ENCODE measurements at places on chromosomes 6 and 20.

DNA sequence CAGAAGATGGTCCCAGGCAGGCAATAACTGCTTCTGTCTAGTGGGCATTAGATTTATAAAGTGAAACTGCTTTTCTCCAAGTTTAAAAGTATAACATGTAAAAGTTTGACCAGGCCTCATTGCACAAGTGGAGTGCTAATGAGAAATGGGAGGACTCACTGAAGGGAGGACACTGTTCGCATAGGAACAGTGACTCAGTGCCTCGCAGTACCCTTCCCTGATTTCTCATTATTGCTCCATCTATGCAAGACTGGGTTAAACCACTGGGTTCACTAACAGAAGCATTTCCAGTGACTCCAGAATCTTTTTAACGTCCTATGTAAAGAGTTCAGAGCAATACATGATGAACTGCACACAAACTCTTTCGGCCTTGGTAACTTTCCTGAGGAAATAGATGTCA, 79.6 kb downstream of the PCSK2 start:
- DNase-seq: no peak

GRCh38 chr20:33291830-33292355, 8.9 kb downstream of the BPIFB1 start:
- DNase-seq: no peak

- peak; percentile 12 for DNase-seq
Observed at GRCh38 chr6:128520436-128521281, at the start of gene PTPRK. Gene PTPRK (minus strand): TSS chr6:128520599. CDS start chr6:128520358, 241 bp downstream.

DNA sequence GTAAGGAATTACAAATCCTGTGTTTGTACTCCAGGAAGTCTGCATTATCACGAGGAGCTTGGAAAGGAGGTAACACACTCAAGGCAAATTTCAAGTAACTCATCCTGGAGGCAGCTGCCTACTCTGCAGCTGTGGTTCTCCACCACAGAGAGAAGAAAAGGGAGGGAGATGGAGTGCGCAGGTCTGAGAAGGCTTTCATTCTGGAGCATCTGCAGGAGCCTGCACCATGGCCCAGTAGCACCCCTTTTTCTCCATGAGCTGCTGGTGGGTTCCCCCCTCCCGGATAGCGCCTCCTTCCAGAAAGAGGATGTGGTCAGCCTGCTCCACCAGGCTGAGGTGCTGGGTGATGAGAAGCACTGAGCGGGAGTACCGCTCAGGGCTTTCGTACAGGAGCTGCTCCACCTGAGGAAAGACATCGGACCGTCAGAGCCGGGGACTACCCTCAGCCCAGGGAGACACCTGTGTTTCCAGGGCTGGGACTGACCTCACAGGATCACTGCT, 1.6 kb upstream of the PSMB8 start:
- no peak for DNase-seq

GRCh38 chr6:15283986-15284361, 38.1 kb downstream of the JARID2 start:
- DNase-seq: no peak

DNA sequence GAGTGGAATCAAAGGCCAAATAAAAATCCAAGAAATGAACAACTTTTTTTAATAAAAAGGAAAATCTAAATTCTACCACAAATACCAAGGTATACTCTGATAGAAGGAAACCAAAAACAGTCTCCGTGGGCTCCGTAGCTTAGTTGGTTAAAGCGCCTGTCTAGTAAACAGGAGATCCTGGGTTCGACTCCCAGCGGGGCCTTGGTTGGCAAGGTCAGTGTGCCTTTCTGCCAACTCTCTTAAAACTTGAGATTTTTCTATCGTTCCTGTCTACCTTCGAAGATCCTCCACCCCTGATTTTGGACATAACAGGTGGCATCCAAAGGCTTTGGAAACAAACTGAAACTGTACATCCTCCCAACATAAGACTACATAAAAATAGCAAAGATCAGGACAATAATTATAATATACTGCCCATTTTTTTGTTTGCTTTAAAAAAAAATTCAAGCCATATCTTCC, 197.9 kb downstream of the TRIM27 start:
- DNase-seq: no peak

GRCh38 chr6:3296537-3296936, 37.8 kb downstream of the PSMG4 start:
- no peak for DNase-seq

GRCh38 chr6:40948570-40948969, 90.5 kb downstream of the UNC5CL start:
- no peak for DNase-seq
